M059J (cell line): ENCODE measurements at places on chromosomes 3 and 15. TPM values are rescaled to one million over a fixed set of nuclear protein-coding genes. Genes with fewer than 3 reads are reported as not detected.

GRCh38 chr3:23590424-23591273, 215.1 kb upstream of the UBE2E1 start:
- DNase-seq: no peak

DNA sequence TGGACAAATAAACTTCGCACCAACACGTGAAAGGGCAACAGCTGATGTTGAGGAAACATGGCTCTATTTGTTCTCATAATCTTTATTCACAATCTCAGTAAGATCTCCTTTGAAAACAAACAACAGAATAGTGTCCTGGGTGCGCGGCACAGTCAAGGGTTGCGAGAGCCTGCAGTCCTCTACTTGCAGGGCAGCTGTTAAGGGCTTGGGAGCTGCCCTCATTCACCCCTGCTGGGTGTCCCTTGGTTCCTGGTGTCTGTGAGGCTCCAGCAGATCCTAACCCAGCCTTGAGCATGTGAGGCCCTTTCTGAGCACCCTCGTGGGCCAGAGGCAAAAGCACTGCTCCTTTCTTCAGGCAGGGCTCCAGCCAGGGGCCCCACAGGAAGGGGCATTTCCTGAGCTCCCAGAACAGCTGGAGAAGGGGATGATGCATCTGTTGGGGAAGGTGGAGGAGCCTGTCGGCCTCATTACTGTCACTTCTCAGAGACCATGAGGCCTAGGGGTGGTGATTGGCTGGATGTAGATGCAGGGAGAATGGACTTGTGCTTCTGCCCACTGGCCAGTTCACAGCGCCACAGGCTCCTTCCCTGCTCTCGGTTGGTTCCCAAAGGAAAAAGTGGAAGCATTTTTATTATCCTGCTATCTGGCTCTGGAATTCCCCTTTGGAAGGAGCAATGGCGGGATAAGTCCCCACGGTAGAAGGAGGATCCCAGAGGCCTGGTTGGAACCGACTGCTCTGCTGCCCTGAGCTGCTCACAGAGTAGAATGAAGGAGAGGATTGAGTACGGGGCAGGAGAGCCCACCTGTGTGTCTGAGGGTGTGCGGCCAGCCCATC, 51.9 kb upstream of the KLF13 start:
- no peak for DNase-seq

- DNase-seq: no peak
Observed at GRCh38 chr3:9180764-9181117, 68.7 kb downstream of the SRGAP3 start.

Gene DNAJA4
- 2.3 TPM in 1 of 2 replicates, not detected in the other for total RNA-seq

Gene WNT7A
- 0.10 and 0.15 TPM in 2 replicates for total RNA-seq
